ENCODE measurements at places on chromosomes 1 and 21.

GRCh38 chr1:39936724-39937491 is 18.0 kb upstream of the MFSD2A start:
- DNase-seq = no peak

GRCh38 chr21:43944078-43944633 is 68.0 kb upstream of the TRAPPC10 start:
- DNase-seq = no peak

GRCh38 chr1:235887676-235888075 is 21.0 kb upstream of the LYST start:
- DNase-seq = no peak

GRCh38 chr1:44276901-44277300 is 63.6 kb downstream of the DMAP1 start:
- DNase-seq = no peak

DNA sequence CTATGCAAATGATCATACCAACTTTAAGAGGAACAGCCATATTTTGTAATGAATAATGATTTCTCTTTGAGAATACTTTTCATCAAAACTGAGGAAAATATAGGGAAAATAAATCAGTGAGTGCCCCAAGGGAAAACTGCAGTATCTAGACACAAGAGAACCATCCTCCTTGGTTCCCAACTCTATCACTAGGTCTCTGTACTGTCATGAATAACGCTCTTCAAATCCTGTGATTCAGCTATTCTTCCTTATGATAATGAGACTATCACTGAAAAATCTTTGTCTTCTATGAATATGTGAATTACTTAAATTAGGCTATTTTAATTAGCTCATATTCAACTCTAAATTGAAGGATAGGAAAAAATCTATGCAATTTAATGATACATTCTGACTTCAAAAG is 2.3 kb downstream of the OR2L5 start:
- no peak for DNase-seq

GRCh38 chr1:8477166-8477982 is 159.5 kb downstream of the SLC45A1 start:
- DNase-seq = peak; percentile 67

DNA sequence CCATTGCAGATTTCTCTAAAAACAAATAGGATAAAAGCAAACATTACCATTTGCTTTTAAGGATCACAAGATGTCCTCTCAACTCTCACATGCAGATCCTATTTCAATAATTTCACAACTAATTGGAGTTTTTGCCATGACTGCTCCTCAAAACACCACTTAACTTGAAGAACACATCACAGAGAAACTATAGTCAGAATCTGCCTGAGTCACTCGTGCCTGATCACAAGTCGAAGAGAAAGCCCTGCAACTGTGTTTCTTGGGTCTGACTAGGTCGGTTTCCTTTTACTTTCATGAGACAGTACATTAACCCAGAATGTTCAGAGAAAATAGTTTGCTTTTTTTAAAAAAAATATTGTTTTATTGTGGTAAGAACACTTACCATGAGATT is 46.3 kb upstream of the SMYD2 start:
- no peak for DNase-seq

DNA sequence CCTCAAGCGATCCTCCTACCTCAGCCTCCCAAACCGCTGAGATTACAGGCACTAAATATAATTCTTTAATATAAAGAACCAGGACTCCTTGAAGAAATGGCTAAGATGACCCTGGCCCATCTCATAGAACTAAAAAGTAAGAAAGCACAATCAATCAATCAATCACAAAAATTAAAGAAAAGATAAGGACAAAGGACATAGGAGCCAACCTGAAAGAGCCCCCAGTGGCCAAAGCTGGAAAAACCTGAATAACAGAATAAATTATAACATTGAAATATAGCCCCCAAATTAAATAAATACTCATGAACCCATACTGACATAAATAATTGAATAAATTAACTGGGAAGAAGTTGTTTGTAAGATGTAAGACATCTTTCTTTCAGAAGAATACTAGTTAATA is 8.9 kb downstream of the NUP210L start:
- DNase-seq = no peak

GRCh38 chr1:74964508-74965102 is 169.6 kb upstream of the LHX8 start:
- no peak for DNase-seq

DNA sequence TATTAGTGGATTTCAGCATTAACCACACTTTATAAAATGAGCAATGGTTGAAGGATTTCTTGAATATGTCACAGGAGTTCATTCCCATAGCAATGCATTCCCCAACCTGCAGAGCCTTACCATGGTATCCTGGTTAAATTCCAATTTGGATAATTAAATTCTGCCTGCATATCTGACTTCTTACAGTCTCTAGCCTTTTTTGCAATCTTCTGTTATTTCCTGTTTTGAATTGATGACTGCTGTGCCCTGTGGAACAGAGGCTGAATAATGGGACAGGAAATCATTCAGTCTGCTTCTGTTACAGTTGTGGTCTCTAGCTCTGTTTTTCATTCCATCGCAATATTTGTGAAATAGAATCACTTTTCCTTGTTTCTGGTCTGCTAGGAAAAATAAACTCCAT is 1823.9 kb downstream of the PLA2G4A start:
- DNase-seq = no peak

DNA sequence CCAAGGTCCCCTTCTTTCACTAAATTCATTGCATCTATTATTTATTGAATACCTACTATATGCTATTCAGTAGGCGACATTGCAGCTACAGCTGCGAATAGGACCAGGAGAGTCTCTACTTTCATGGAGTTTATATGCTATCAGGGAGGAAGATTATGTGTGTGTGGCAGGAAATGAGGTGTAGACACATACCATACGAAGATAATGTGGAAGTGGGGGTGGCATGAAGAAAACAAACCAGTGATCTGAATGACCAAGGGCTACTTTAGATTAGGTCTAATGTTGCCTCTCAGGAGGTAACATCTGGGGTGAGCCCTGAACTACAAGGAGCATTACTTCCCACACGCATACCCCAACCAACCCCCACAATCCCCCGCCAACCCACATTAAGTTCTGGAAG is 1.0 kb upstream of the PPIH start:
- no peak for DNase-seq

- DNase-seq = peak; percentile 69
Observed at GRCh38 chr1:99737016-99737415, 29.4 kb downstream of the FRRS1 start.

- peak; percentile 57 for DNase-seq
Observed at GRCh38 chr1:35568975-35569395, 4.1 kb upstream of the TFAP2E start.

DNA sequence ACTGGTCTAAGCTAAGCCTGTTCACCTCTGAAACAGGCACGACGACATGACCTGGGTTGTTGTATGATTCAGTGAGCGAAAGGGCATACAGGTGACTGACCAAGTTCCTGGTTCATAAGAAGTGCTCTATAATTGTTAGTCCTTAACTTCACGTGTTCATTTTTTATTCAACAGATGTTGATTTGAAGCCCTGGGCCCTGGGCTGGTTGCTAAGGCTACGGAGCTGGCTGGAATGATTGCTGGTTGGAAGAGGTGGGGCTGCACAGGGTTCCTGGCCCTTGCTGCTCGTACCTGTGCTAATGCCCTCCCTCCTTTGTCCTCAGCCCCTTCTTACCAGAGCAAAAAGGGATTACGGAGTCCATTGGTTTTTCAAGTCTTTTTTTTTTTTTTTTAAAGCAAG is 111.3 kb upstream of the CSF3R start:
- DNase-seq = no peak

GRCh38 chr1:244863491-244864252 is 671 bp downstream of the HNRNPU start:
- DNase-seq = no peak

- peak; percentile 90 for DNase-seq
Observed at GRCh38 chr1:182120411-182121258, 59.1 kb upstream of the ZNF648 start.

GRCh38 chr1:48223366-48224240 is 1.1 kb downstream of the SLC5A9 start:
- DNase-seq = no peak

DNA sequence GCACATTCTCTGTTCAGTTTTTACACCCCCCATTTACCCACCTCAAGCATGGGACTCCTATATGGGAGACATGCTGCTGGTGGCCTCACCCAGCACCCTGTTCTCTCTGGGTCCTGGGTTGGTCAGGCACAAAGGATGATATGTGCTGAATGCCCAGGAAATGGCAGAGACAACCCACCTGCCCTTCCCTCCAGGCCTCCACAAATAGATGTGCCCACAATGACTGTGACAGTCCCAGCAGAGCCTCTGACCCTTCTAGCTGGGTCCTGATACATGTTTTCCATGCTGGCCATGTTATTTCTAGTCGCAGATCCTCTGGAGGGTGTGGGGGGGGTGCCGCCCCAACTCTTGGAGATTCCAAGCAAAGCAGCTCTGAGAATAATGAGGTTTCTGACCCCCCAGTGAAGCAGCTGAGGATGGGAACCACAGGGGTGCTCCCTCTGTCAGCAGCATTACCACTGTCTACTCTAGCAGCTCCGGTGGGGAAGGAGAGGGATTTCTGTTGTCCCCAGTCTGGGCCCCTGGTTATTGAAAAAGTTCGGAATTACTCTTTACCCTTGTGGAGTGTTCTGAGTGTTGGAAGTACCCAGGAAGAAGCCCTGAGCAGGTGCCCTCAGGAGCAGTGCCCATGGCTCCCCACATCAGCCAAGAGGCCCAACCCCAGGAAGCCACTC is 1.2 kb upstream of the CCDC28B start:
- DNase-seq = no peak

- DNase-seq = no peak
Observed at GRCh38 chr1:243438146-243438545, 182.3 kb downstream of the SDCCAG8 start.

- DNase-seq = peak; percentile 44
Observed at GRCh38 chr1:95018602-95019369, 54.0 kb downstream of the ALG14 start.

DNA sequence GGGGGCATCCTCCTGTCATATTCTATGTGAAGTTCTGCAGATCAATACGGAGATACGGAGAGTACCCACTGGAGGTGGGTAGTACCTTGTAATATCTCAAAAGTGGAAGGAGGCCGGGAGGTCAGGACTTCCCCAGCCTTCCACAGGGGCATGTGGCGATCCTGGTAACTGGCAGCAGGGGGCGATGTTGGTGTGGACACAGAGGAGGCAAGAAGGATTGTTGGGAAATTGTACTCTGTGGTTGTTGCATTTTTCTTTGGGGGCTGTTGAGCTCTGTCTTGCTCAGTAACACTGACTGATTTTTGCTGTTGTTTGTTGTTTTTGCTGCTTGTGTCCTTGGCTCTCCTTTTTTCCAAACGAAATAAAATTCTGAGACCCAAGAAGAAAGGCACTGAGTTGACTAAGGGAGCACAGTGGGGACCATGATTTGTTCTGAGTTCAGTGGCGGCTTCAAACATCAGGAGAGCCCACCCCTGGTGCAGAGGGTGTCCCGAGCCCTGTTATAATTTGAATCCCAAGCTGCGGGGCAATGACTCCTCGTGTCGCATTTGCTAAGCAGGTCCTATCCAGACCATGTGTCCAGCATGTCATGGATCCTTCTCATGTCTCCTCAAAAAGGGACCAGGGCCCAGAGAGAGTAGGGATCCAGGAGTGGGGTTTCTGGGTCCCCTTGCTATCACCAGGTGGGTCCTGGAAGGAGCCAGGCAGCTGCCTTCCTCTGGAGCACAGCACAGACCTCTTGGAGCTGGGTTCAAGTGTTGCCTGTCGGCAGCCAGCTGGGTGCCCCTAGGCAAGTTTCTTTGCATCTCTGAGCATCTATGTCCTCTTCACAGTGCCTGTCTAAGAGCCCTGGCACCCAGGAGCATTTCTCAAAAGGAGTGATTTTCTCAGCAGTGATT is 22.8 kb downstream of the LHX4 start:
- peak; percentile 76 for DNase-seq

DNA sequence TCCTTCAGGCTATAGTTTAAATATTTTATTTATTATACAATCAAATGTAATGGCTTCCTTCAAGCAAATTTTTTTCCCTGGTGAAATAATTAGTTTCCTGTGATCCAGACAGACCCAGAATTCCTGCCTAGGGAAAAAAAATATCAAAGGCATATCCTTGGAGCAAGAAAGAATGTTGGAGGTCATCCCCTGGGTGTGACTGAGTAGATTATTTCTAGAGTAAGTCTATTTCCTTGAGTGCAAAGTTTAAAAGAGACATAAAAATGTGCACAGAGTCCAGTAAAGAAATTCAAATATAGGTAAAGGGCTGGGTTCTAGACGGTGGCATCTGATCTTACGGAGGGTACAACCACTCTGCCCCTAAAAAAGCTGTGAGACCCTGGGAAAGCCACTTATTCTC is 32.2 kb upstream of the SAMD13 start:
- DNase-seq = no peak

DNA sequence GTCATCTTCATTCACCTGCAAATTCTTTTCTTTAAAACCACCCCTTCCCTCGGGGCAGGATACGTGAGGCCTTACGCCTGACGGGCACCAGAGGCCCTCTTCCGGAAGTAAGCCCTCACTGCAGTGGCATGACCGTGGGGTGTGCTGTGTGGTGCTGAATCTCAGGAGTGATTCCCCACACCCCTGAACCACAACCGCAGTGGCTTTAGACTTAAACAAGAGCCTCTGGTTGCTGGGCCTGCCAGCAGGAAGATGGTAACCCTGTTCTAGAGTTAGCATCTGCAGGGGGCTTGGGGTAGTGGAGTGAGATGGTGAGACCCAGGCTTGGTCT is 12.1 kb downstream of the BSND start:
- no peak for DNase-seq

DNA sequence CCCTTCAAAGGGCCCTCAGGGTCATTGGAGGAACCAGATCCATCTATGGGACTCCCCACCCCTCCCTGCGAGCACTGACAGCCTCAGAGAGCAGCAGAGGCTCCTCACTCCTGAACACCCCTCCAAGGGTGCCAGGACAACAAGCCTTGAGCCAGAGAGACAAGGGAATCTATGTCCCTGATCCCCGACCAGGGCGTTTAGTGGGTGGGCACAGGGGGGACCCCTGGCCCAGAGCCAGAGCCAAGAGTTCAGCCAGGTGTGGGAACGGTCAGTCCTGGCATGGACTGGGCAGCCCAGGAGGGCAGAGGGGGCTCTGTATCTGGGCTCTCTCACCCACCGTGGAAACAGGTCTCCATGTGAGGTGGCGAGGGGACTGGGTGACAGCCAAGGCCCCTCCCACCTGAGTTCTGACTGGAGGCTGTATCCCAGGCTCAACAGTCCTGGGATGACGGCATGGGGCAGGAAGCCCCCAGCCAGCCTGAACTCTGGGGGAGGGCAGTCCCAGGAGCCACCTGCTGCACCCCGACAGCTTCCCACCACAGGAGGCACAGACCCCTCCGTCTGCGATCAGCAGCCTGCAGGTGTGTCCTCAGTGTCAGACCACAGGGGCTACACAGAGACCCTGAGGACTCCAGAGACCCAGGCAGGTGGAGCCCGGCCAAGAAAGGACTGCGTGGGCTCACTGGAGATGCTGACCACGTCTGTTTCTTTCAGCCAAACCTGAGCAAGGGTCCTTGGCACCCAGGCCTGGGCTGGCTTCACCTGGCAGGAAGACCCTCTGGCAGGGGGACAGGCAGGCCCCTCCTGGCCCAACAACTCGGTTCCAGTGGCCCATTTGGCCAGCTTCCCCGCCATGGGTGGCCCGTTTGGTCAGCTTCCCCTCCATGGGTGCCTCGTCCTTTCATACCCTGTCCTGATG is 11.2 kb upstream of the SRARP start:
- DNase-seq = no peak

- no peak for DNase-seq
Observed at GRCh38 chr1:228077565-228078330, 4.8 kb upstream of the ARF1 start.

Data from ACHN (cell line).